ENCODE measurements at places on chromosomes 1 and 21.

DNA sequence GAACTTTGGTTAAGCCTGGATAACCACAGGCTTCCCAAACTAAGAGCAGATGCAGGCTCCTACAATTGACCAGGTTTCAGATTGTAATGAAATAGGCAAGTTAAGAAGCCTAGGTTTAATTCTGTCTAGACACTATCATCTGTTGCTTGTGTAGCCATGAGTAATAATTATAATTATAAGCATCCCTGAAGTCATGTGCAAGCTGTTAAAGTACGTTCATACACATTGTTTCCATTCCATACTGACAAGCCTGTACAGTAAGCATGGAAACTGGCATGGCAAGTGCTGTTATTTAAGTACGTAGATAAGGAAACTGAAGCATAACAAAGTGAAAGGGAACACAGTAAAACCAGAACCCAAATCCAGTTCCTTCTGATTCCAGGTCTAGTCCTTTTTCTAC, 557.2 kb upstream of the BEND5 start:
- no peak for DNase-seq

- no peak for DNase-seq
These were observed 31.5 kb upstream of the GNPAT start for GRCh38 chr1:231209531-231209930.

DNA sequence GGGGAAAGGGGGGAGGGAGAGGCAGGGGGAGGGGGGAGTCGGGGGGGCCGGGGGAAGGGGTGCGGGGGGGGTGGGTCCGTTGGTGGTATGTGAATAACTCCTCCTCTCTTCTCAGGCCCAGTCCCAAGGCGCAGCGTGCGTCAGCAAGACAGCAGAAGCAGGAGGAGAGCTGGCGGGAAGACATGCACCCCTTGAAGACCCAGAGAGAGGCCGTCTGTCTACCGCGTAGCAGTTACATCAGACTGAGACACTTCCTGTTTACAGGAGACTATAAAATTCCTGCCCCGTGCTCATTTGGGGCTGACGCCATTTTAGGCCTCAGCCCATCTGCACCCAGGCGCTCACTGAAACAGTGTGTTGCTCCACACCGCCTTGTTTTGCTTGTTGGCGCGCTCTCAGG, 55.3 kb downstream of the SETD4 start:
- no peak for DNase-seq

DNA sequence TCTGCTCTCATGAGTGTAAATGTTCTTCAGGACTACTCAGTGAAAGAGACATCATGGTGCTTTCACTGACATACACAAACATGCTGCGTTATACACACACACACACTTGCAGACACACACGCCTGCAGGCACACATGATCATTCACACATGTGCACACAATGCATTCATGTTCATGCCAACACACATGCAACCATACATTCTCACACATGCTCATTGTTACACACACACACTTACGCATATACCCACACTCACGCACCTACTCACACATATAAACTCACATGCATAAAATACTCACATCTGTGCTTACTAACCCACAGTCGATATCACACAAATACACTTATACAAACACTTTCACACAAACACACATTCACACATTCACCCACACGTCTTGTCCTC, 241.6 kb downstream of the LMX1A start:
- DNase-seq: no peak

GRCh38 chr1:172273647-172274396, 146.7 kb upstream of the C1orf105 start:
- no peak for DNase-seq

GRCh38 chr1:85460555-85461088, 4.3 kb downstream of the DDAH1 start:
- DNase-seq: no peak

DNA sequence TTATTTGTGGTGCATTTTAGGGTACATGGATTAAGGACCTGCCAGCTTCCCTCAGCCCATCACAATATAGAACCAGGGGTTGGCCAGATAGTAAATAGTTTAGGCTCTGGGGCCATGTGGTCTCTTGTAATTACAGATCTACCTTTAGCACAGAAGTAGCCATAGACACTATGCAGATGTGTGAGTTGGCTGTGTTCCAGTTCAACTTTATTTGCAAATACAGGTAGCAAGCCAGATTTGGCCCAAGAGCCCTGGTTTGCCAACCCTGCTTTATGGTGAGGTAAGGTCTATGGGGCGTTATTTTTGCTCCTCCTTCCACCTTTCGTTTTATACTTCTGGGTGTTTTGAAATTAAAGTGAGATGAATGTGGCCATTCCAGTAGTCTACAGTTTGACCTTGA, 48.7 kb downstream of the MRPS6 start:
- no peak for DNase-seq

GRCh38 chr1:180192172-180192571, 37.5 kb downstream of the QSOX1 start:
- DNase-seq: no peak

- no peak for DNase-seq
These were observed 16.6 kb downstream of the DIP2A start for GRCh38 chr21:46475296-46475695.
